MCF 10A (cell line): ENCODE measurements at places on chromosomes 16 and 17. TPM values are rescaled to one million over a fixed set of nuclear protein-coding genes. Genes with fewer than 3 reads are reported as not detected.
A peak's percentile ranks its signal among the peaks of the same experiment; 100 is the strongest.

- no peak overlapping the region for H3K4me3 ChIP-seq
- no peaks in the 10 kb centered on the region for H3K4me1 ChIP-seq
- no peaks in the 10 kb centered on the region for H3K27me3 ChIP-seq
- no peak overlapping the region for H3K27ac ChIP-seq
These were observed 503 bp upstream of the TBX4 start for GRCh38 chr17:61451538-61452300.

GRCh38 chr17:76274112-76274956, 9.2 kb downstream of the UBALD2 start:
- no peaks in the 10 kb centered on the region for H3K27me3 ChIP-seq
- no peak overlapping the region for H3K4me3 ChIP-seq
- no peak overlapping the region for H3K27ac ChIP-seq
- H3K4me1 ChIP-seq: peaks cover 6% of the 10 kb centered on the region
- DNase-seq: no peak
- H3K36me3 ChIP-seq: peaks cover 25% of the 10 kb centered on the region

DNA sequence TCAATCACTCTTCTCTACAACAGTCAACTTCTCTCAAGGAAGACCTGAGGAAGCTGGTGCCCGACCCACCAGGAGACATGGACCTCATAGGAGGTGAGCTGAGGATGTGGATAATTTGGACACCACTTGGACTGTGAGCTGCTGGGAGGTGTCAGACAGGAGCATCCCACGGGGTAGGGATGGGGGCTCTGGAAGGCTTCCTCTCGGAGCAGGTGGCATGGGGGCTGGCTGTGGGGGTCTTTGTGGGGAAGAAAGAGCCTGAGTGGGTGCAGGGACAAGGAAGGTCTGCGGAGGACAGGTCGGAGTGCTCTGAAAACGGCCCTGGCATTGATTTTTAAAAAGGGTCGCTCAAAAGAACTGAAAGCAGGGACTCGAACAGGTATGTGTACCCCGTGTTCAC, 64.0 kb downstream of the TBC1D16 start:
- H3K4me1 ChIP-seq: peaks cover 10% of the 10 kb centered on the region
- peaks cover 33% of the 10 kb centered on the region for H3K36me3 ChIP-seq
- no peak overlapping the region for H3K4me3 ChIP-seq
- no peak overlapping the region for H3K27ac ChIP-seq
- H3K27me3 ChIP-seq: no peaks in the 10 kb centered on the region

DNA sequence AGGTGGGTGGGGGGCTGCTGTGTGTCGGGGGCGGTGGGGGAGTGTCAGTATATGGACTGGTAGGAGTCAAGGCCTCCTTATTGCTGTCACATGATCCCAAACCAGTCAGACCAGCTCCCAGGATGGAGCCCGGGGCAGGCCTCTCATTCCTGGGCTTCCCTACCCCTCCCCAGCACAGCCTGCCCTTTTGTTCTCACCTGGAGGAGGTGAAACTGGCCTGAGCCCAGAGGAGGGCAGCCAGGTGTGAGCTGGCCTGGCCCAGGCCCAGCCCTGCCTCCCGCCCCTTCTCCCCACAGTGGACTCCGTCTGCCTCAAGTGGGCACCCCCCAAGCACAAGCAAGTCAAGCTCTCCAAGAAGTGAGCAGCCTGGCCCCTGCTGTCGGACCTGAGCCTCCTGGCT, 4.6 kb downstream of the PRSS8 start:
- H3K36me3 ChIP-seq: peaks cover 32% of the 10 kb centered on the region
- peaks cover 15% of the 10 kb centered on the region for H3K4me1 ChIP-seq
- peak; percentile 59 for DNase-seq
- no peak overlapping the region for H3K4me3 ChIP-seq
- no peak overlapping the region for H3K27ac ChIP-seq

- peak overlapping the region; percentile 12 for H3K4me3 ChIP-seq
- H3K27ac ChIP-seq: peak overlapping the region; percentile 30
- peaks cover 37% of the 10 kb centered on the region for H3K4me1 ChIP-seq
- no peaks in the 10 kb centered on the region for H3K27me3 ChIP-seq
These were observed 16.3 kb downstream of the ANKFY1 start for GRCh38 chr17:4247361-4247970.

- no peak overlapping the region for H3K4me3 ChIP-seq
- H3K36me3 ChIP-seq: peaks cover 100% of the 10 kb centered on the region
- DNase-seq: no peak
- H3K27ac ChIP-seq: no peak overlapping the region
- no peaks in the 10 kb centered on the region for H3K27me3 ChIP-seq
- no peaks in the 10 kb centered on the region for H3K4me1 ChIP-seq
These were observed 44.2 kb downstream of the ZZEF1 start for GRCh38 chr17:4098521-4099209.

GRCh38 chr17:30340801-30341356, 7.0 kb upstream of the TMIGD1 start:
- H3K27ac ChIP-seq: no peak overlapping the region
- H3K36me3 ChIP-seq: no peaks in the 10 kb centered on the region
- no peaks in the 10 kb centered on the region for H3K27me3 ChIP-seq

The KIF2B gene
- total RNA-seq: not detected in 2 replicates

The NR1D1 gene
- total RNA-seq: 7.5 and 8.8 TPM in 2 replicates

The ADORA2B gene
- 21.7 and 26.0 TPM in 2 replicates for total RNA-seq

The CES3 gene
- 0.52 and 0.65 TPM in 2 replicates for total RNA-seq
